ENCODE measurements at places on chromosomes 1 and 21.

GRCh38 chr1:167663002-167663772, 33.2 kb downstream of the RCSD1 start:
- no peak for DNase-seq

DNA sequence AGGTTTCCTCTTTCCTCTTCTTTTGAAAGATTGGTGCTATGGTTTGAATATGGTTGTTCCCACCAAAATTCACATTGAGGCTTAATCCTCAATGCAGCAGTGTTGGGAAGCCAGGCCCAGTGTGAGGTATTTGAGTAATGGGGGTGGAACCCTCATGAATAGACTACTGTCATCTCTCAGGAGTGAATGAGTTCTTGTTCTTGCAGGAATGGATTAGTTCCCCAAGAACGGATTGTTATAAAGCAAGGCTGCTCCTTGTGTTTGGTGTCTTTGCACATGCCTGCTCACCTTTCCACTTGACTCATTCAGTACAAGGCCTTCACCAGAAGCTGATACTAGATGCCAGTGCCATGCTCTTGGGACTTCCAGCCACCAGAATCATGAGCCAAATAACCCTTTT, 223.2 kb downstream of the BACH1 start:
- no peak for DNase-seq

DNA sequence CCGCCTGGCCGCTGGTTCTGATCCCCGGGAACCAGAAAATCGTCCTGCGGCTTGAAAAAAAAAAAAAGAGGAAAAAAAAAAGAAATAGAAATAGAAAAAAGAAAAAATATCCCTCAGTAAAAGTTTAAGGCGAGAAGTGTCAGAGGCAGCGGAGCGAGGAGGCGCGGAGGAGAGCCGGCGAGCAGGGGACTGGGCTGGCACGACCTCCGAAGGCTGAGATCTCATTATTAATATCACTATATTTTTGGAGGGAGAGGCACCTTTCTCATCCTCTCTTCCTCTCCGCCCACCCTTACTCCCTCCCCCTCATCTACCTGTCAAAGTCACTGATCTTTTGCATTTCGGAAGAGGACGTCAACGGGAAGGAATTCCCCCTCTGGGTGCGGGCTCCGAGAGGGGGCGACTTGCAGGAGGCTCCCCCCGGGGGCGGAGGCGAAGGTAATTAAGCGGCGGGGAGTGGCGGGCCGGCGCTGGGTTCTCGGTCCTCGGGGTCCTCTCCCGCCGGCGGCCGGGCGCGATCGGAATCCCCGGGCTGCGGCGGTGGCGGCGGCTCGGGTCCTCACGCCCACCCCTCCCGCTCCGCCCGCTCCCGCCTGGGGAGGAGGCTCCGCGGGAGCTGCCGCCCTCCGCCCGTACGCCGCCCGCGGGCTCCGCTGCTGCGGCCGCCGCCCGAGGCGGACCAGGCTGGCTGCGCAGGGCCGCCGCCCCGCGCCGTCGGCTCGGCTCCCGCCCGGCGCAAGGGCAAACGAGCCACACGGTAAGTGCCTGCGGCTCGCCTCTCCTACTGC, at the start of gene NTNG1:
Gene NTNG1 (plus strand): TSS at position 337 of the 788 bp plus-strand sequence.
- DNase-seq = peak; percentile 46

- peak; percentile 57 for DNase-seq
These were observed 7.2 kb upstream of the MMP23B start for GRCh38 chr1:1624443-1625403.

DNA sequence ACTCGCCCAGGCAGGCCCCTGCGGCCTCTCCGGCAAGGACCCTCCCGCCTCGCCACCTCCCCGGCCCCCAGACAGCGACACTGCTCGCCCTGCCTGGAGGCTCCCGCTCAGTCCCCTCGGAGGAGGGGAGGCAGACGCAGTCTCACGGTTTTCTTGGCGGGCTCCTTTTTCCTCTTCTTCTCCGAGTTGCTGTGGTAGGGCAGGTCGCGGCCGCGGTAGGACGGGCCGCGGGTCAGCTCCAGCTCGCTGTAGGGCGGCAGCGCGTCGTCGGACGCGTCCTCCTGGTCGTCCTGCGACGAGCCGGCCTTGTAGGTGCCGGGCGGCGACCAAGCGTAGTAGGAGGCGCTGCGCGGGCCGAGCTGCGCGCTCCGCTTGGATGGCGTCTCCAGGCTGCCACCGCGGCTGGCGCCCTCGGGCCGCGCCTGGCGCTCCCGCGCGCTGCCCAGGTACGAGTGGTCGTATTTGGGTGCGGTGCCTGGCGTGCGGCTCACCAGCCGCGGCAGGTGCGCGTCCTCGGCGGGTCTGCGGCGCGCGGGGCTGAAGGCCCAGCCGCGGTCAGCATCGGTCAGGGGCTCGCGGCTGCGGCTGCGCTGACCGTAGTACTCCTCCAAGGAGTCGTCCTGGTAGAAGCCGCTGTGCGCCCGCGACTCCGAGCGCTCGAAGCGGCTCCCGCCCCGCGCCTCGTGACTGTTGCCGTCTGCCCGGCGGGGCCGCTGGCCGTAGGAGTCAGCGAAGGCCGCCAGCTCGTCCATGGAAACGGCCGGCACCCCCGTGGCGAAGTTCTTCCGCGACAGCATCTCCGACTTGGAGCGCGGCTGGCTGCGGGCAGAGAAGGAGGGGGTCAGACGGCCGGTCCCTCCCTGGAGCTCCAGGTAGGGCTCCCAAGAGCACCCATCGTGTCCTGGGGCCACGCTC, 44.8 kb upstream of the TADA1 start:
- DNase-seq = peak; percentile 66

DNA sequence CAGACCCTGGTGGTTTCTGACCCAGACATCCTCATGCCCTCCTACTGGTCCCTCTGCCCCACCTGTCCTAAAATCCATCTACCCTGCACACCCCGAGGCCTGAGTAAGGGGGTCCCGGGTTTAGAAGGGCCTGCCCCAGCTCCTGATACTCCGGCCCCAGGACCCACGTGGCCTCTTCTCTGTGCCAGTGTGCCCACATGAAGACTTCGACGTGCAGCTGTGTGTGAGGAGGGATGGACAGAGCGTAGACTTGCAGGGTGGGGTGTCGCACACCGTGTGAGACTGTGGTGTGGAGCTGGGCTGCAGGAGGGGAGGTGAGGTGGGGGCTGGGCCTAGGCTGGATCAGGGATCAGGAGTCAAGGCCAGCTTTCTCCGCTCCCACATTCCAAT, 461.1 kb downstream of the PTPRU start:
- no peak for DNase-seq

- no peak for DNase-seq
These were observed 25.7 kb upstream of the KCNC4 start for GRCh38 chr1:110184446-110184845.

- no peak for DNase-seq
These were observed 59.8 kb upstream of the ETV3 start for GRCh38 chr1:157197906-157198435.

- no peak for DNase-seq
These were observed 2.5 kb downstream of the SMIM1 start for GRCh38 chr1:3774946-3775489.

GRCh38 chr1:76868154-76868882, 1.0 kb downstream of the ST6GALNAC5 start:
- DNase-seq = peak; percentile 81

GRCh38 chr21:38120984-38121855, 135.6 kb upstream of the KCNJ15 start:
- DNase-seq = no peak

- peak; percentile 74 for DNase-seq
These were observed 47.5 kb downstream of the HSF2BP start for GRCh38 chr21:43611598-43612369.

DNA sequence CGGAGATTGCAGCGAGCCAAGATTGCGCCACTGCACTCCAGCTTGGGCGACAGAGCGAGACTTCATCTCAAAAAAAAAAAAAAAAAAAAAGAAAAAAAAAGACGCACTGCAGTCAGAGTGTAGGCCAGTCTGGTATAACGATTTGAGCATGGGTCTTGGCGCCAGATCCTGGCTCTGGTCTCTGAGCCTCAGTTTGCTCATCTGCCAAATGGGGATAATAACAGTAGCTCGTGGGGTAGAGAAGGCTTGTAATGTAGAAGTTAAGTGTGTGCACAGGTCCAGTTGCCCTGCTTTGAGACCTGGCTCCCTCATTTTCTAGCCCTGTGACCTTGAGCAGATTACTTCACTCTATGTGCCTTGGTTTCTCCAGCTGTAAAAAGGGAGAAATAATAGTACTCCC, 26.3 kb upstream of the GRHL3 start:
- no peak for DNase-seq

- peak; percentile 74 for DNase-seq
These were observed at the start of gene PLD5 for GRCh38 chr1:242524571-242525359. PLD5 (minus strand) TSS chr1:242524697.

DNA sequence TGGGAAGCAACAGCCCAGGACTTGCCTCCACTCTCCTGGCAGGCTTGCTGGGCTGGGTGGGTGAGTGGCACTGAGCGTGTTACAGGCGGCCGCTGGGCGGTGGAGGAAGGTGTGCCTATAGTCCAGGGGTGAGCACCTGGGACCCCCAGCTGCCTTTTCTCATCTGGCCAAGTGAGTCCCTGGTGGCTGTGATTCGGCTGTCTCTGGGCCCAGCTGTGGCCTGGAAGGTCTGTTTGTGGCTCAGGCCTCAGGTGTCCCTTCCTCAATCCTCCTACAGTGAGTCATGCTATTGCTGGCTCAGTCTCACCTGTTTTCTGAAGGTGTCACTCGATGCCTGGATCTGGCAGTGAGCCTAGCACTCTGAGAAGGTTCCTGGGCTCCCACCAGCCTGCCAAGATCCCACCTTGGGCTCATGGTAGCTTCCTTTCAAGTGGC, 564.2 kb downstream of the PTPRU start:
- no peak for DNase-seq

DNA sequence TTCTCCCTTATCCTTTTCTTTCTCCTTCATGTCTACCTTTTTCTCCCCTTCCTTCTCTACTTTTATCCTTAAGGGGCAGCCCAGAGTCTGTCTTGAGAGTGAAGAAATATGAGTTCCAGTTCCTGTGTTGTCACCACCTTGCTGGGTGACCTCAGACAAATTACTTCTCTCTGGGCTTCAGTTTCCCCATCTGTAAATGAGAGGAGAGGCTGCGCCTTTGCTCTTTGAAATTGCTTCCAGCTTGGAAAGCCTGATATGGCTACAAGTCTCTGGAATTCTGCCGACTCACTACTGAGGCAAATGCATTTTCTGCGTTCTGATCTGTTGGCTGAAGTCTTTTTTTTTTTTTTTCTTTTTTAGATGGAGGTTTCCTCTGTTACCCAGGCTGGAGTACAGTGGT, 119.2 kb downstream of the SYF2 start:
- no peak for DNase-seq

- DNase-seq = no peak
These were observed 302.7 kb downstream of the DISC1 start for GRCh38 chr1:231929311-231929710.

DNA sequence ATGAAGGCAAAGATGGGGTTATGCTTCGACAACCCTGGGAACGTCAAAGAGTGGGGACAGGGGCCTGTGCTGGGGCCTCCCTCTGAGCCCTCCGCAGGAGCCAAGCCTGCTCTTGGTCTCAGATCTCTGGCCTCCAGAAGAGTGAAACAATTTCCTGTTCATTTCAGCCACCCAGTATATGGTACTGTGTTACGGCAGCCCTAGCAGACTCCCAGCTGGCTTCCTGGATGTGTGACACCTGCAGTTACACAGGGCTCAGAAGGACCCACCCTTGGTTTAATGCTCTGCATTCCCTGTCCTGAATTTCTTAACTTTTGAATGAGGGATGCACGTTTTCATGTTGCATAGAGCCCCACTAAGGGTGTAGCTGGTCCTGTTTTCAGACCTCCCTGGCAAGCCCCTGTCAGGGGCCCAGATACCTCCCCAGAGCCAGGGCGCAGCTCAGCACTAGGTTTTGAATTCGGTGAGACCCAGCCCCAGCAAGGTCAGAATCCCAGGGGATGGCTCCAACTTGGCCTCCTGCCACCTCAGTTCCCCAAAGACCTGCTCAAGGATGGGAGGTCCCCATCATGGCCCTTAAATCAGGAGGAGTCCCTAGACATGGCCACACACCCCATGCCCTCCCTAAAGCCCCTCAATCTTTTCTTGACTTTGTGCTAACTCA, 79.0 kb upstream of the IFFO2 start:
- no peak for DNase-seq

Measured in iPS-NIHi11 (cell line).